ENCODE measurements at places on chromosomes 3 and 15. TPM values are rescaled to one million over a fixed set of nuclear protein-coding genes. Genes with fewer than 3 reads are reported as not detected.

Gene NRROS
- 2.4 TPM for total RNA-seq

DNA sequence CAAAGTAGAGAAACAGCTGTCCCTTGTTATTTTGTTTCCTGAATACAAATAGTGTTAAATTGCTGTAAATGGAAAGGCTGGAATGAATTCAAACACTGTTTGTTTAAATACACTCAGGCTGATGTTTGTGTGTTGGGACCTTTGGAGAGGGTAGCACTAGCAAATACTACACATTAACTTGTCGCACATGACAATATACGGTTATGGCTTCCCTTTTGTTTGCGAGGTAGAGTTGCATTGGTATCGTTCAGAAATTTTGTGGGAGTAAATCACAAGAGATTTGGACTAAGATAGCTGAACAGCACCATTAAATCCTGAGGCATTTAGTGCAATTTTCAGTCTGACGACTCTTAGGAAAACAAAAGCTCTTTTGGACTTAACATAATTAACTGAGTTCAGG is 213.0 kb upstream of the ROBO2 start:
- no peak for DNase-seq

GRCh38 chr3:23824699-23825444 is 19.1 kb downstream of the UBE2E1 start:
- no peak for DNase-seq

DNA sequence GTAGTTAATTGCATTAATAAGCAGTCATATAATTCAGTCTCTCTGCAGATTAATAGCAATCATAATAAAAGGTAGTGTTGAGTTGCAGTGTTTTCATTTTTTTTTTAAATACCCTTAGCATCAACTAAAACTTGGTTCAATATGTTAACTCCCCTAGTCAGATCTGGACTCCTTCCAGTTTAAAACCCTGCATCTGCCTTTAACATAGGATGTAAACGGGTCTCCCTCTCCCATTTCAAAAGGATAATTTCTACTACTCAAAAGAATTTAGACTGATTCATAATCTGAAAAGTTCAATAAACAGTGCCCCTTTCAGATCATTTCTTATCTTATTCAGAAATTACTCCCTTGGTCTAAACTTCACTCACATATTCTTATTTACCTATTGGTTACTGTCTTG is 11.4 kb downstream of the CPOX start:
- DNase-seq: no peak

DNA sequence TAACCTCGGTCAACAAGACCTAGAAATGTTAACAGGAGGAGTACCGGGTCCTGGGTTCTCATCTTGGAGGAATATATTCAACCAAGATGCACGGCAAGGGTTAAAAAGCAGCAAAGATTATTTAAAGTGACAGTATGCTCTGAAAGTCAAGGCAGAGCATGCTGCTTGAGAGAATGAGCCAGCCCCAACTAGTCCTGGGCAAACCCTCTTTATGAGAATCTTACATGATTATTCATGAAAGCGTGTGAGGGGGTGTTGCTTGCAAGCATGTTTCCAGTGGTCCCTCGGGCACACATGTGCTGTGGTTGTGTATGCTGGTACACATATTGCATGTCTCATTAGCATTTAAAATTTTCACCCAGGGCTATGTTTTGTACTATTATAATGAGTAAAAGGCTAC is 1445.6 kb downstream of the SI start:
- DNase-seq: no peak

Measured in right atrium auricular region (tissue), 2 donors.